Activated T-helper 9 cell treated with anti-CD3 and anti-CD28 coated beads, Interleukin-2, amount 50 U/mL, for 16 hours (primary cell): ENCODE measurements at places on chromosomes 16 and 17.

DNA sequence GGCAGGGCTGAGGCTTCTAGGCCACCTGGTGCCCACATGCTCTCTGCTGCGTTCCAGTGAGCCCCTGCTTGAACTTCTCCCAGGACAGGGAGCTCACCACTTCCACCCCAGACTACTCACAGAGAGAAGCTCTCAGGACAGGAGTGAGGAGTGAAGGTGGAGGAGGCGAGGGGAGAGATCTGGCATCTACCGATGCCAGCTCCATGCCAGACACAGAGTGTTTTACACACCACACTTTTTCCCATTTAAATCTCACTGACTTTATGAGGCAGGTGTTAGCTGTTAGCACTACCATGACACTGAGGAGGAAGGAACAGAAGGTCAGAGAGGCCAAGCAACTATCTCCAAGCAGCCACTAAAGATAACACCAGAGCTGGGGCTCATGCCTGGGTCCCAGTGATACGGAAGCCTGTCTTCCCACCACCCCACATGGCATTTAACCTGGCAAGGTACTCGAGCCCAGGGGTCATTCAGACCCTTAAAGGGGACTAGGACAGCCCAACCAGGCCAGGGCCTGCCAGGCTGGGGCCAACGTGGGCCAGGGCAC, 6.8 kb downstream of the FAM83G start:
- no peak for DNase-seq

DNA sequence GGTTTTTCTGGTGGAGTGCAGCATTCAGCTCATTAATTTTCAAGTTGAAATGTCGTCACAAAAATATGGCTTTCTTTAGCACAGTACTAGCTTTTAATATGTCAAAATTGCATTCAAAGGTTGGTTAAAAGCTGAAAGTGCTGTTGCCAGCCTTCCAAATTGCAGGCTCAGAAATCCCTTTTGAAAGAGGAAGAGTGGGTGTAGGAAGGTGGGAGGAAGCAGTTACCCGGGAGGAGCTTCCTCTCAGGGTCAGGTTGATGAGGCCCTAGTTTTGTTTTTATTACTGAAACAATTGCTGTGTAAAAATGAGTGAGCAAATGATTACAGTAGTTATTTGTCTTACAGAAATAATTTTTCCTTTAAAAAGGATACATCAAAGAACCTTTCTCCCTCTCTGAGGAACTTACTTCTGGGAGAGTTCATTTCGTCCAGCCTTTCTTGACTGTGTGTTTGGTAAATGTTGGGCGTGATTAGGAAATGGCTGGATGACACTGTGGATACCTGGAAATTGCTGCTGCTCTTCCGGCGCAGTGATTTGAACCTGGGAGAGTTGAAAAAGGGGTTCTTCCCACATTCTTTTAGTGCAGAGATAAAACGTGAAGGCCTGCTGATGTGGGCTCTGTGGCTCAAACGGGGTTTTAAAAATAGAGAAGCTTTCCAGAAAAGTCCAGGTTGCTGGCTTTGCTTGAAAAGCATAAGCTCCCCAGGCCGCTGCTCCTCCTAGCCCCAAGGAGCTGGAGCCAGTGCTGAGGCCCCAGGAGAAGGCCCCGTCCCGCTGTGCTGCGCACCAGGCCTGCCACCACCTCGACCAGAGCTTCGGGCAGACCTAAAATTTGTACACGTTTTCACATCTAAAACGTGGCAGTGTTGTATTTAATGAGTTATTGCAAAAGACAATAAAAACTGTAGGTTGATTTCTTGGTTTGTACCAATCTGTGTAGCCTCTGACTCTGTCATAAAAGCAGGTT, 41.7 kb downstream of the SEC14L1 start:
- no peak for DNase-seq

DNA sequence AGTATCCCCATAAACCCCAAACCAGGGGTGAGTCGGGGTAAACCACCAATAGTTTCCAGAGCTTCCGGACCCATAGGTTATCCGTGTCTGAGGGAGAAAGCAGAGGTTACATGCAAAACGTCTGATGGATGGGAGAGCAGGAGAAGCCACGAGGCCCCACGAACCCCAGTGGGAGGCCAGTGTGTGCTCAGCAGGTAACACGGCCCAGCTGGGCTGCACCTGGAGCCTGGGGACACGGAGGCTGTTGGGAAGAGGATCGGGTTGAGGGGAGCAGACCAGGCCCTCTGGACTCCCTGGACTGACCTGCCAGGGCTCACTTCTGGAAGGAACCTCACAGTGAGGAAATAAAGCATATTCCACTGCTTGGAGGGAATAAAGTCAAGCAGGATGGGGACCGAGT, 78.1 kb downstream of the SEC14L1 start:
- DNase-seq = no peak

DNA sequence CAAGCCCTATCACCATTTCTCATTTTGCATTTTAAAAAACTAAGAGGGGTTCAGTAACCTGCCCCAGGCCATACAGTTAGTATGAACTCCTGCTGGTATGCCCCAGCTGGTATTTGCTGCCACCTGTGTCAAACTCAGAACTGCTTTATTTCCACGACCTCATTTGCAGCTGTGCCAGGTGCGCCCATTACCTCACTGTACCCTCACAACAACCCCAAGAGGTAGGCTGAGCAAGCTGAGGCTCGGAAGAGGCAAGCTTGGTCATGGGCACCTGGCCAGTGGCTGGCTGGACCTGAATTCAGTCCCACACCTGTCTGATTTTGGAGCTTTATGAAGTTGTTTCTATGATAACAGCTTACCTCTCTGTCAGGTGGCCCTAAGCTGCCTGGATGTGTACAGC, 7.6 kb downstream of the EPN2 start:
- DNase-seq = no peak

DNA sequence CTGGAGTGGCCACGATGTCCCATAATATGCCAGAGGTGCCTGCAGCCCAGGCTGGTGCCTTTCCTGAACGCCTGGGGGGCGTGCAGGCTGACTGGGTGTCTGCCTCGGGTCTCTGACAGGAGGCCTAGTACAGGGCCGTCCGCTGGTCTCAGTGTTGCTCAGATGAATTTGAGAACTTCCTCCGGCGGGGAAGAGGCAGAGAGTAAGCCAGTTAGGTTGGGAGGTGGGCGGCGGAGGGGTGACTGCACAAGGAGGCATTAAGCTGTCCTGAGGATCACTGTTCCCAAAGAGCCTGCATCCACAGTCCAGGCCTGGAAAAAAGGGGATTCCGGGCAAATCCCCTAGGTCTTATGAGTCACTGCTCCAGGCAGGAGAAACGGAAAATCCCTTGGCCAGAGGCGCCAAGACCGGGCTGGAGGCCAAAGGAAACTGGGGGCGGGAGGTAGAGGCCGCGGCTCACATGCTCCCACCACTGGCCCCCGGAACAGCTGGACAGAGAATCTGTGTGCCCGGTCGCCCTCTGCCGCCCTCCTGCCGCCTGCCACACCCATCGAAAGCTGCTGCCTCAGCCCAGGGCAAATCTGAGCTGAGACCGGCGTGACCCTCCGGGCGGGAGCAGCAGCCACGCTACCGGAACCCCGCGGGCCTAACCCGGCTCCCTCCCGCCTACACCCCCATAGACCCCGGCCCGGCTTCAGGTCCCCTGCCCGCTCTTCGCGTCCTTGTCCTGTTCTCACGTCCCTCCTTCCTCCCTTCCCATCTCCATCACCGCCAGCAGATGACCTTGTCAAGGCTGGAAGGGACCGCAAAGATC, 1.2 kb downstream of the TRIM47 start:
- no peak for DNase-seq

- no peak for DNase-seq
Measured at GRCh38 chr16:27499659-27500055, 50.1 kb downstream of the GTF3C1 start.

GRCh38 chr17:170130-170670, 11.2 kb downstream of the DOC2B start:
- no peak for DNase-seq

DNA sequence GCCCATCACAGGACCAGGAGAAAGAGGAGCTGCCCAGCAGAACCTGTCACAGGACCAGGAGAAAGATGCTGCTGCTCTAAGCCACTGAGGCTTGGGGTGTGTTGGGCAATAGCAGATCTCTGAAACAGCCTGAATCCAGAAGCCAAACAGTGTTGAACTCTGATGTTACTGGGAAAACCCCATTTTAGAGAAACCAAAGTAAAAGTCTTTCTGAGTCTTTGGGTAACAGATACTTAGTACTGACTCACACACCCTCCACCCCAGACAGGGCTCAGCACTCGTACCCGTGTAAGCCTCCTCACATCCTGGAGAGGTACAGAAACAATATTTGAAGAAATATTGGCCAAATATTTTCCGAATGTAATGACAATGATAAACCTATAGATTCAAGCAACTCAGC, 82.8 kb upstream of the GNG13 start:
- no peak for DNase-seq

GRCh38 chr17:31373150-31374093, 18.1 kb upstream of the RAB11FIP4 start:
- no peak for DNase-seq

DNA sequence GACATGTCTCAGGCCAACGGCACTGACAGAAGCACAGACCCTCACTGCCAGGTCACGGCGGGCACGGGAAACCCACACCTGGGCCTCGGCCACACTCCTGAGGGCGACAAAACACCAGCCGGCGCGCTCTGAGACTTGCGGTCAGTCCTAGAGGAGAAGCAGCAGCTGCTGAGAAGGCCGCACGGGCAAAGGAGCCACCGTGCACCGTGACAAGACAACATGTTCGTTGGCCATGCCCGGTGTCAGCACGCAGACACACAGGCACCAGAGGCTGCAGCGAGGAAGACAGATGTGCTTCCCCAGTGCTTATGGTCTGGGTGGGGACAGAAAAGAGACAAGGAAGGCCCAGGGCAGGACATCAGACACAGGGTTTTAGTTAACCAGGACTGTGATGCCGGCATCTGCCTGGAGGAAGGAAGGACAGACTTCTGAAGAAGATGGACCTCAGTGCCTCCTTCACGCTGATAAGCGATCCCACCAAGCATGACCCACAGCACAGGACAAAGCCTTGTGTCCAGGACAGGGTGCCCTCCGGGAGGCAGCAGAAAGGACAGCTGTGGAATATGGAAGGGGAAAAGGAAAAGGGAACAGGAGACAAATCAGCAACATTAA, 84.0 kb downstream of the ANKRD11 start:
- no peak for DNase-seq

- no peak for DNase-seq
Measured at GRCh38 chr16:86892509-86892908, 314.2 kb downstream of the FOXL1 start.

GRCh38 chr17:76147211-76148014, 6.4 kb upstream of the FOXJ1 start:
- no peak for DNase-seq

- DNase-seq = no peak
Measured at GRCh38 chr17:80800481-80801391, 190.9 kb upstream of the CHMP6 start.

GRCh38 chr17:78140169-78141051, 5.8 kb upstream of the C17orf99 start:
- DNase-seq = peak; percentile 86

DNA sequence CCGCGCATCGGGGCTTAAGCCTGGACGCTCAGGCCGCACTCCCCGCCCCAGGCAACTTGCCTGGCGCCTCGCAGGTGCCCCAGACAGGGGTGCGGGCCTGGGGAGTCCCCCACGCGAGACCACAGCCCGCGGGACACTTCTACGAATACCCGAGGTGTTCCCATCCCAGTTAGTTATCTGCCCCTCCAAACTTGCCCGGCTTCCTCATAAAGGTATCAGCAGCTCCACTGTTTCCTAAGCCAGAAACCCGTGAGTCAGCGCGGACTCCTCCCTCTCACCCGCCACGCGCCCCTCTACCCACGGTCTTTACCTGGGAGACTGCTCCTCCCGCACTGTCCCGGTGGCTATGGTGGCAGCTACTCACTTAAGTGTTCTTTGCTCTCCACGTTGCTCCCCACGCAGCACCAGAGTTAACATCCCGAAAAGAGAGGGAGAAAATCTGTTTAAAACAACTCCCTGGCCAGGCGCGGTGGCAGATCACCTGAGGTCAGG, 1.0 kb upstream of the CREBBP start:
- DNase-seq = no peak

DNA sequence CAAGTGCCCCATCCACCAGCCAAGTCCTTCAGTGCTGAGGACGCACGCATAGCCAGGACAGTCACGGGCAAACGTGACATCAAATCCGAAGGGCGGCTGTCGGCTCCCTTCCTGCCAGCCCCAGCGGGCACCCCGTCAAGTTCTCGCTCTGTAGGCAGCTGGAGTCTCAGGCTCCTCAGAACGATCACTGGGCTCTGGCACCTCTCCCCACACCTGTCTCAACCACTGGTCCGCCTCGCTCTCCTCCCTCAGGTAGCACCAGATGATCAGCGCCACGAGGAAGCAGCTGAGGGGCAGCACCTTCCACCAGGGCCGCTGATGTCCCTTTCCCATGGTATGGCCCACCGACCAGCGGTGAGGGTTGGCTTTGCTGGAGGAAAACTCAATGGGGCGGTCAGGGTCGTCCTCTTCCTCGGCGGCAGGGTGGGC, 422 bp downstream of the UQCC4 start:
- DNase-seq = no peak

- no peak for DNase-seq
Measured at GRCh38 chr17:39026980-39027451, 59.8 kb upstream of the FBXO47 start.

- DNase-seq = peak; percentile 41
Measured at GRCh38 chr17:73255671-73256181, 6.0 kb downstream of the CPSF4L start.

GRCh38 chr17:60447375-60447774, 25.1 kb downstream of the CHCT1 start:
- DNase-seq = no peak

GRCh38 chr17:39704821-39705551, 5.1 kb downstream of the ERBB2 start:
- DNase-seq = no peak

- DNase-seq = no peak
Measured at GRCh38 chr17:28733346-28733745, 4.8 kb downstream of the NEK8 start.

- no peak for DNase-seq
Measured at GRCh38 chr17:73902416-73903181, 258.4 kb upstream of the SDK2 start.

- no peak for DNase-seq
Measured at GRCh38 chr16:78100112-78100467, 636 bp downstream of the WWOX start.

DNA sequence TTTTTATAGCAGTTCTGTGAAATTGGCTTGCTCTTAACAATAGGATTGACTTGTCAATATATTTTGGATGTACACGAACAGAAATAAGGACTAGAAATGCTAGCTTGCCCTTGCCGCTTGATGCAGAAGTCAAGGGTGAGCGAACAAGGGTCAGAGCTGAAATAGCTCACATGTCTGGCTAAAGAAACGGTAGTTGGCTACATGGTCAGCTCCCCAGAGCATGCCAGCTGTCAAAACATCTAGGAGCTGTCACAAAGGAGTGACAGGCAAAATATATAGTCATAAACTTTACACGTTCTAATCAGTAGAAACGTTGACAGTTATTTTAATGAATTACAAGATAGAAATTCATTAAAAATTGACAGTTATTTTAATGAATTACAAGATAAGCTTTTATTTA, 2.9 kb upstream of the MEIOB start:
- no peak for DNase-seq

GRCh38 chr17:19707728-19708221, 8.6 kb downstream of the SLC47A2 start:
- DNase-seq = no peak
